Progenitor cell of endocrine pancreas (in vitro differentiated cells): ENCODE measurements at places on chromosomes 4 and X.
A peak's percentile ranks its signal among the peaks of the same experiment; 100 is the strongest.

DNA sequence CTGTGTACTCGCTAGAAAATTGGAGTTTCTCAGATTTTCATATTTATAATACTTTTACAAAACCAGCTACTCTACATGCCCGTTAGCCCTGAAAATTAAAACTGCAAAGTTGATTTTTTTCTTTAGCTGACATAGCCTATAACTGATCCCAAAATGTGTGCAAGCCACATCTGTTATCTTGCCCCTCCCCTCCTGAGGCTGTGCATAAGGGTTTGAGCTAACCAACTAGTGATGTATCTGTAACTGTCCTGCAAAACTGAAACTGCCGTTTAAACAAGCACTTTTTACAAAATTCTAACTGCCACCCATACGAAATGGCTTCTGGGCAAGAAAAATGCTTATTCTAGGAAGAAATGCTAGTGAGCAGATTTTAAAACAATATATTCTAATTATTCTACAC is 59.1 kb downstream of the EDNRA start:
- no peaks in the 10 kb centered on the region for H3K27me3 ChIP-seq
- H3K4me1 ChIP-seq: peaks cover 8% of the 10 kb centered on the region
- H3K36me3 ChIP-seq: peaks cover 7% of the 10 kb centered on the region
- no peak overlapping the region for H3K27ac ChIP-seq

- no peak for DNase-seq
- H3K4me3 ChIP-seq: no peak overlapping the region
- H3K27me3 ChIP-seq: no peaks in the 10 kb centered on the region
- no peak overlapping the region for H3K27ac ChIP-seq
- peaks cover 5% of the 10 kb centered on the region for H3K36me3 ChIP-seq
Measured at GRCh38 chrX:2464677-2465166, 36.1 kb downstream of the DHRSX start.

- no peak overlapping the region for H3K27ac ChIP-seq
- H3K4me3 ChIP-seq: no peak overlapping the region
- no peaks in the 10 kb centered on the region for H3K4me1 ChIP-seq
- DNase-seq: no peak
Measured at GRCh38 chr4:12028258-12028657, 599.6 kb upstream of the HS3ST1 start.

DNA sequence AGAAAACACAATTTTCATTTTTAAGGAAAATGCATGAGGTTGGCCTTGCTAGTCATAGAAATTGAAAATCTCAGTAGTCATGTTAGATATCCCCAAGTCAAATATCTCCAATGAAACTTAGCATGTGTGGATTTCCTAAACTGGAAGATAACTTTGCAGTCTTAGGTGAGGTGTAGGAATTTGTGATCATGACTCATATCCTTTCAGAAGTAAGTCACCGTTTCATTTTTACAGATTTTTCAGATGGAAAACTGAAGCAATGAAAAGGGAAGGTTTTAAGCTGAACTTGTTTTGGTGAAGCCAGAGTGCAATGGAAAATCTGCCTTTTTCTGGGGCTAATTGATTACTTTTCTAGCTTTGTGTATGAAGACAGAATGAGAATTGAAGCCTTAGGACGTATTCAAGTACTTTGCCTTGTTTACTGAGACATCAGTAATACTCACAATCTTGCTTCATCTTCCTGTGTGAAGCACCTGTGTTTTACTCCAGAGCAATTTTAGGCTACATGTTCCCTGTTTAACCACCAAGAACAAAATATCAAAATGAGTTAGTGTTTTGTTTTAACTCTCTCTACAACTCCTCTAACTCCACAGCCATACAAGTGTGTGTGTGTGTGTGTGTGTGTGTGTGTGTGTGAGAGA is 1662.8 kb upstream of the ADGRL3 start:
- peaks cover 1% of the 10 kb centered on the region for H3K4me1 ChIP-seq
- no peak overlapping the region for H3K4me3 ChIP-seq
- H3K27me3 ChIP-seq: no peaks in the 10 kb centered on the region
- H3K36me3 ChIP-seq: no peaks in the 10 kb centered on the region
- H3K27ac ChIP-seq: no peak overlapping the region

GRCh38 chr4:42816880-42817400 is 75.6 kb upstream of the GRXCR1 start:
- no peak for DNase-seq
- H3K27ac ChIP-seq: no peak overlapping the region
- no peak overlapping the region for H3K4me3 ChIP-seq
- H3K36me3 ChIP-seq: no peaks in the 10 kb centered on the region
- peaks cover 2% of the 10 kb centered on the region for H3K4me1 ChIP-seq

GRCh38 chrX:106397788-106398538 is 213.8 kb upstream of the RADX start:
- H3K4me1 ChIP-seq: peaks cover under 1% of the 10 kb centered on the region
- no peaks in the 10 kb centered on the region for H3K36me3 ChIP-seq
- no peak overlapping the region for H3K27ac ChIP-seq
- no peak for DNase-seq
- no peaks in the 10 kb centered on the region for H3K27me3 ChIP-seq
- H3K4me3 ChIP-seq: no peak overlapping the region

DNA sequence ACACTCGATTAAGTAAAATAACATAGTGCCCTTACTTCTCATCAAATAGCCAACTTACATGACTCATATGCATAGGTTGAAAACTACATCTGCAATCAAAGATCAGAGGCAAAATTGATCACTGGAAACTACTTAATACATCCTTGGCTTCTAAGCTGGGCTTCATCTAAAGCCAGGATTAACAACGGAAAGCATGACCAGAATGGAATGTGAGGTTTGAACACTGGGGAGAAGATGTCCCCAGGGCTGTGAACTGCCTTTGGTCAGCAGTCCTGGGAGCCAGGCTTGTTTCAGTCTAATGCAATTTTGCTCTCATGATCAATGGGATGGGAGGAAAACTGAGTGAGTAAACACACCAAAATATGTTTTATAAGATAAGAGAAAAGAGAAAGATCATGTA is 192.5 kb upstream of the TTC29 start:
- no peaks in the 10 kb centered on the region for H3K27me3 ChIP-seq
- no peaks in the 10 kb centered on the region for H3K36me3 ChIP-seq
- H3K4me1 ChIP-seq: no peaks in the 10 kb centered on the region
- DNase-seq: no peak
- no peak overlapping the region for H3K27ac ChIP-seq

DNA sequence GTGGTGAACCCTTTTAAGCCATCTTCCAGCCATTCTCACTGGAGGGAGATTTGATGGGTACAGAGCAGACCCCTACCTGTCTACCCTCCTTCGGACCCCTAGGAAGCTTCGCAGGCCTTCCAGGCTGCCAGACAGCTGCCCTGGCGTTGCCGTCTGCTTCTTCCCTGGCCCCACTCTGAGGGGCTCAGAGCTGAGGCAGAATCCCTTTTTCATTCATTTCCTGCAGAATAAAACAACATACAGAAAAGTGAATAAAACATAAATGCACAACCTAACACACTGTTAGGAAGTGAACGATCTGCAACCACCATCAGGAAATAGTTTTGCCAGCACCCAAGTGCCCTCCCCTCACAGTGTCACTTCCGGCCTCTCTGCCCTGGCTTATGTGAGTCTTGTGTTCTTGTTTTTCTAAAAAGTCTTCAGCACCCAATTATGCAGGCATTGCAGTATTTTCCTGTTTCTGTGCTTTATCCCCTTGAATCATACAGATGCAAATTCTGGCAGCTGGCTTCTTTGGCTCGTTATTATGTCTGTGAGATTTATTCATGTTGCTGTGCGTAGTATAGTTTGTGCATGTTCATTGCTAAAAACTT is 5.6 kb upstream of the ADD1 start:
- peaks cover 5% of the 10 kb centered on the region for H3K4me1 ChIP-seq
- no peak for DNase-seq
- no peaks in the 10 kb centered on the region for H3K27me3 ChIP-seq
- H3K36me3 ChIP-seq: peaks cover 5% of the 10 kb centered on the region

DNA sequence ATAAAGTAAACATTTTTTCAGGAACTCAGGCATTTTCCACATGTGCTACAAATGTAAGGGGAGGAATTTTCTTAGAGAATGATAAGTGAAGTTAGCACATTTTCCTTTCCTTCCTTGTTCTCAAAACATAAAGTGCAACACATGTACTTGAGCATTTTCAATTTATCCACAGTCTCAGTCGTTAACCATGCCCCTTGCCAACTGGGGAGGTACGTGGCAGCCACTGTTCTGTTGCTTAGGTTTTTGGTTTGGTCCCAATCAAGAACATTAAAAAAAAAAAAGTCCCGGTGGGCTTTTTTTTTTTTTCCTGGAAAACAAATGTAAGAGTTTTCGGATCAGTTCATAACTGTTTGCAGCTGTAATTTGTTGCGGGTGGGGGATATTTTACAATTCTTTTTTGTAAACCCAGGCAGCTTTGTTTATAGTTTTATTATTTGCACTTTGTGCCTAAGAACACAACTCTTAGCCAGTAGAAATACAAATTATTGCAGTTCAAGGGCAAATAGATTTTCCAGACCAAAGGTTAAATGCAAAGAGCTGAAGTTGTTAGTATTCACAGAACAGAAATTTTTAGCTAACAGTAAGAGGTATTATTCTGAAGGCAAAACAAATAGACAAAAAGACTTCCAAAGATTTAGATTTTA is 112.1 kb upstream of the NAP1L5 start:
- H3K36me3 ChIP-seq: peaks cover 3% of the 10 kb centered on the region
- peaks cover 17% of the 10 kb centered on the region for H3K4me1 ChIP-seq
- H3K27ac ChIP-seq: no peak overlapping the region
- H3K4me3 ChIP-seq: no peak overlapping the region
- H3K27me3 ChIP-seq: no peaks in the 10 kb centered on the region

GRCh38 chrX:129761596-129761995 is 18.2 kb upstream of the SASH3 start:
- no peak for DNase-seq
- no peak overlapping the region for H3K4me3 ChIP-seq
- H3K4me1 ChIP-seq: no peaks in the 10 kb centered on the region
- no peak overlapping the region for H3K27ac ChIP-seq
- no peaks in the 10 kb centered on the region for H3K27me3 ChIP-seq

DNA sequence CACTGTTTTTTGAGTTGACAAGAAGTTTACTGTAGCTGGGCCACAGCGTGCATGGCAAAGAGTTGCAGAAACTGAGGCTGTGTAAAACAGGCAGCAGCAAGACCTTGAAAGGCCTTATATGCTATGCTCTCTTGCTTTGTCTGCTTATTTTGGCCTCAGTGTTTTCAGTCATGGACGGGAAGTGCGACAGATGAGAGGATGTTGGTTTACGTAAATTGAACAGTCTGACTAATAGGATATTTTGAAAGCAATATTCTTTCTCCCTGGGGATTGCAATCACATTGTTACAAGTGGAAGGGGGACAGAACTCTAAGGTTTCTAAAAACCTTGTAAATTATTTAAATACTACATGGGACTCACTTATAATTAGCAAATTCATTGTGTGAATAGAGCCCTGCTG is 32.2 kb upstream of the MAGEA10 start:
- no peak overlapping the region for H3K27ac ChIP-seq
- H3K27me3 ChIP-seq: no peaks in the 10 kb centered on the region
- DNase-seq: no peak
- no peak overlapping the region for H3K4me3 ChIP-seq

- no peaks in the 10 kb centered on the region for H3K36me3 ChIP-seq
- no peak overlapping the region for H3K4me3 ChIP-seq
- no peaks in the 10 kb centered on the region for H3K27me3 ChIP-seq
- H3K27ac ChIP-seq: no peak overlapping the region
Measured at GRCh38 chrX:40573763-40574162, 7.0 kb upstream of the ATP6AP2 start.

- H3K27ac ChIP-seq: no peak overlapping the region
- H3K27me3 ChIP-seq: no peaks in the 10 kb centered on the region
- H3K36me3 ChIP-seq: no peaks in the 10 kb centered on the region
- no peak overlapping the region for H3K4me3 ChIP-seq
- peaks cover 3% of the 10 kb centered on the region for H3K4me1 ChIP-seq
- DNase-seq: no peak
Measured at GRCh38 chr4:169998981-169999380, 27.2 kb downstream of the MFAP3L start.

DNA sequence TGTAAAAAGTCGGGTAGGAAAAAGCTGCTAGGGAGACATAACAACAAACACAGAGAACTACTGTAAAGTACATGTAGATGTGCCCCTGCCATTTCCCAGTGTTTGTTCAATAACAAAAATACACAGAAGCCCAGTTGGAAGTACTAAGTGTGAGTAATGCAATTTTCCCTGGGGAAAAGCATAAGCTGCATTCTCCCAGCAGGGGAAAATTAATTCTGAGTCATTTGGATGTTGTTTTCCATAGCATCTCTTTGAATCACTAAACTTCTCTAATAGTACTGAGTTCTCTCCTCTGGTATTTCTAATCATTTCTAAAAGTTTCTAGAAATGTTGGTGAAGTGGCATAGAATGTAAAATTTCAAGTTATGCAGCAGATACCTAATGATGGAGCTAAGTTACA is 1114.9 kb downstream of the C4orf33 start:
- peaks cover 2% of the 10 kb centered on the region for H3K4me1 ChIP-seq
- H3K4me3 ChIP-seq: no peak overlapping the region
- H3K27ac ChIP-seq: peak overlapping the region; percentile 71
- H3K27me3 ChIP-seq: no peaks in the 10 kb centered on the region
- DNase-seq: no peak
- H3K36me3 ChIP-seq: no peaks in the 10 kb centered on the region

DNA sequence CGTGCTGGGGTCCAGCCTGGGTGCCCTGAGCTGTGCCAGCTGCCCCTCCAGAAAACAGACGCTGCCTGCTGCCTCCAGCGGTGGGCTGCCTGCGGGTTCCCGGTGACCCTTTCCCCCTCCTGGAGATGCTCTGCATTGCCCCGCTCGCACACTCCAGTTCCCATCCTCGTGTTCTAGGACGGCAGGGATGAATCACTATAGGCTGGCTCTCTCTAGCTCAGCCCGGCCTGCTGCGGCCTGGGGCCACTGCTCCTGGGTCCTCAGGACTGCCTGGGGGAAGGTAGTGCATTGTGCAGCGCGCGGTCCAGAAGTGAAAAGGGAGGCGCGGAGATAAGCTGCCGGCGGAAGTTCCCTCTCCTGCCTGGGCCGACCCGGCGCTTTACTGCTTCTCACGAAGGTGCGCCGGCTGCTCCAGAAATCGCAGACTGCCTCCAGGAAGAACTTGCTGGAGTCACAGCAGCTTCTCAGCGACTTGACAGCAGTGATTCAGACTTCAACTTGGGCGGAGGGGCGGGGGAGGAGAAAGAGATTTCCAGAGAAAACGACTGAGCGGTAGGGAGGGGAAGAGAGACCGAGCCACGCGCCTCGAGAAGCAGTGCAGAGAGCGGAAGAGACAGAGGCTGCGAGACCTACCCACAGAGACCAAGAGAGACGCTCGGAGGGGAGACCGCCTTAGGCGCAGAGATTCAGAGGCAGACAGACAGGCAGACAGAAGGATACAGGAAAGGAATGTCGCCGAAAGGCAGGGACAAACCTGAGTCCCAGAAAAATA is 6.7 kb upstream of the MSX1 start:
- peak overlapping the region; percentile 68 for H3K4me3 ChIP-seq
- no peak overlapping the region for H3K27ac ChIP-seq
- H3K4me1 ChIP-seq: peaks cover 18% of the 10 kb centered on the region
- DNase-seq: no peak
- peaks cover 87% of the 10 kb centered on the region for H3K27me3 ChIP-seq
- no peaks in the 10 kb centered on the region for H3K36me3 ChIP-seq

- H3K27me3 ChIP-seq: no peaks in the 10 kb centered on the region
- DNase-seq: no peak
- no peaks in the 10 kb centered on the region for H3K36me3 ChIP-seq
Measured at GRCh38 chr4:123966990-123967769, 570.6 kb downstream of the SPRY1 start.

GRCh38 chr4:2301225-2301642 is 39.3 kb upstream of the MXD4 start:
- peaks cover 15% of the 10 kb centered on the region for H3K27me3 ChIP-seq
- peaks cover 4% of the 10 kb centered on the region for H3K36me3 ChIP-seq
- no peak overlapping the region for H3K27ac ChIP-seq
- H3K4me1 ChIP-seq: peaks cover 2% of the 10 kb centered on the region
- no peak for DNase-seq

GRCh38 chrX:12315526-12315925 is 177.3 kb downstream of the FRMPD4 start:
- no peaks in the 10 kb centered on the region for H3K36me3 ChIP-seq
- H3K27ac ChIP-seq: no peak overlapping the region
- H3K27me3 ChIP-seq: no peaks in the 10 kb centered on the region
- no peaks in the 10 kb centered on the region for H3K4me1 ChIP-seq
- DNase-seq: no peak
